Astrocyte of the hippocampus (primary cell): ENCODE measurements at places on chromosomes 11 and 22.

DNA sequence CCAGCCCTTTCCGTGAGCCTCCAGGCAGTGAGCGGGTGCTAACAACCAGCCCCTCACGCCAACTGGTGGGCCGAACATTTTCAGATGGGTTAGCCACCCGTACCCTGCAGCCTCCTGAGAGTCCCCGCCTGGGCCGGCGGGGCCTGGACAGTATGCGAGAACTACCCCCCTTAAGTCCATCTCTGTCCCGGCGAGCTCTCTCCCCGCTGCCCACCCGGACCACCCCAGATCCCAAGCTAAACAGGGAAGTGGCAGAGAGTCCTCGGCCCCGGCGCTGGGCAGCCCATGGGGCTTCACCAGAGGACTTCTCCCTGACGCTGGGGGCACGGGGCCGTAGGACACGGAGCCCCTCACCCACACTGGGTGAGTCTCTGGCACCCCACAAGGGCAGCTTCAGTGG is 20.6 kb downstream of the PHLDB1 start:
- DNase-seq, result no peak

DNA sequence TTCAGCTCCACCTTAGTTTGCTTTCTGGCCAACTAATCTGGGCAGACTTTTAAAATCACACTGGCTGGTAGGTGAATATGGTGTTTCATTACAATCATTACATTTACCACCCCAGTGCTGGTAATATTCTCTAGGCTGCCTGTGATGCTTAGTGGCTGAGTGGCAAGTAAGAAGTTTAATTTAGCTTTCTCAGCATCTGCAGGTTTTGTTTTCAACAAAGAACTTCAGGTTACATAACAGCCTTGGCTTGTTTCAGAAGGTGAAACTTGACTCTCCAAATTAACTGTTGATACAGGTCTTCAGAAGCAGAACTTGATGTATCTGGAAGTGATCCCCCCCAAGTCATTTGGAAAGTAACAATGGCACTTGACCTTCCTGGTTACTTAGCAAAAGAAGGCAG is 423.3 kb upstream of the CCDC90B start:
- no peak for DNase-seq

DNA sequence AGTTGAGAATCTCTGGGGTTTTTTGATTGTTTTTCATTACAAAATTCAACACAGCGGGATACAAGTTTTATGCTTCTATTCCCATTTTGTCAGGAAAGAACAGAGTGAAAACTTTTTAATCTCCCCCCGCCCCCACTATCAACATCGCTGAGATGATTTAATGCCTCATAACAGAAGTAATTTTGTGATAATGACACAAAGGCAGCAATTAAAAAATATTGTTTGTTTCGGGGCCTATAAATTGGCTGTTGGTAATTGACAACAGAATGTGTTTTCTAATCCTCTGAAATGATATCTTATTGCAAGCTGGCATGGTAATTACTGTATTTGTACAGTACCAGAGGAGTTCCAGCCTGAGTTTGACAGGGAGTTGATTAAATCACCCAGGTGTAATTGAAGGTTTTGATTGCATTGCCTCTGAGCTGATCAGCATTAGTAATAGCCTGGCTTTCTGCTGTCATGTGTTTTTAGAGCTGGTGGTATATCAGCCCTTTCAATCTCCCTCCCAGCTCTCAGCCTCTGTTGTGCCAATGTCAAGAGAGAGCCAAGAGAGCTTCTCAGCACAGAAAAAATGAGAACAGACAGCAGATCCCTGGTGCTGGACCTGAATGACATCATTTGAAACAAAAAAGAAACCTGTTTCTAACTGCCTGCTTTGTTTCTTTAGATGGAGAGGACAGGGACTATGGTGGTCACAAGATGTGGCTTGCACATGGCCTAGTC is 265.1 kb downstream of the FAM76B start:
- no peak for DNase-seq

- DNase-seq, result no peak
Measured at GRCh38 chr22:44269117-44269498, 43.6 kb downstream of the SHISAL1 start.

GRCh38 chr11:106642331-106642730 is 375.9 kb downstream of the GUCY1A2 start:
- no peak for DNase-seq

- no peak for DNase-seq
Measured at GRCh38 chr22:20282901-20283673, 15.0 kb upstream of the RTN4R start.

GRCh38 chr22:40347300-40347699 is 1.0 kb downstream of the ADSL start:
- no peak for DNase-seq

- DNase-seq, result no peak
Measured at GRCh38 chr11:6391537-6392134, 1.4 kb downstream of the SMPD1 start.

GRCh38 chr11:44096360-44097185 is 1.1 kb downstream of the EXT2 start:
- peak; percentile 16 for DNase-seq

DNA sequence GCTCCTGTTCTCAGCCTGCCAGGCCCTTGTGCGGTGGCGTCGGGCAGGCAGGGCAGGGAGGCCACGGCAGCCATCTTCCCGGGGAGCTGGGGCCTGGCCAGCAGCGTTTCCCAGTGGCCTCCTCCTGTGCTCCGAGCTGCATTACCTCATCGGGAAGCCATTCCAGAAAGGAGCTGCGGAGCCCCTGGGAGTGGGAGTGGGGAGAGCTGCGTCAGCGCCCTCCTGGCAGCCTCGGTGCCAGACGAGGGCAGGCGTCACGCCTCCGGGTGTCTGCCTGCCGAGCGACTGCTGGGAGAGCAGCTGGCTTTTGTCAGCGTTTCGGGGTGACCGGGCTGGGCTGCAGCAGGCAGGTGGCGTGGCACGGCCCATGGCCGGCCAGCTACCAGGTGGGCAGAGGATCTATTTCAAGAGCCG is 30.9 kb upstream of the WNT7B start:
- DNase-seq, result peak; percentile 98

DNA sequence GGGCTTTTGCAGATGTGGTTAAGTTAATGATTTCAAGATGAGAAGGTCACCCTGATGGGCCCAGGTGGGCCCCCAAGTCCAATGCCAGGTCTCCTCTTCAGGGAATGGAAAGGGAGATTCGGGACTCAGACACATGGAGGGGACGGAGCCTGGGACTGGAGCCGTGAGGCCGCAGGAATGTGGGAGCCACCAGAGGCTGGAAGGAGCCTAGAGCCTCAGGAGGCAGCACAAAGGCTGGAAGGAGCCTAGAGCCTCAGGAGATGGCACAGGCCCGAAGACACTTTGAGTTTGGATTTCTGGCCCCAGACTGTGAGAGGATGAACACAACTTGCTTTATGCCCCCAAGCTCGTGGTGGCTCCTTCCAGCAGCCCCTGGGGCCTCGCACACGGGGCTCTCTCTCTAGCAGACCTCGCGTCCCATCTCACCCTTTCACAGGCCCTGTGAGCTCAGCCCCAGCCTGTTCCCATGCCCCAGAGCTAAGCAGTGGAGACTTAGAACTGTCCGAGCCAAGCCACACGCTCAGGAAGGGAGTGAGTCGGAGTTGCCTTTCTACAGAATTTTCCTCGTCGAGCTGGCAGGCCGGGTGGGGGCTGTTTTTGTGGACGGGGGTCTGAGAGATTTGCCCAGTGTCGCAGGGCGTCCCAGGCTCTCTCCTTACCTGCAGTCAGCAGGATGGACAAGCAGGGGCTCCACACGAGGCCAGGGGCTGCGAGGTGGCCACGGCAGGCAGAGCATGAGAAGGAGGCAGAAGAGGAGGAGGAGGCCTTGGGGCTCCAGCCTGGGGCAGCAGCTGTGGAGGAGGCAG is 937.6 kb downstream of the BRD1 start:
- DNase-seq, result no peak

GRCh38 chr11:34616830-34617504 is 3.9 kb upstream of the EHF start:
- DNase-seq, result no peak

- no peak for DNase-seq
Measured at GRCh38 chr11:77503006-77503405, 29.1 kb upstream of the PAK1 start.

DNA sequence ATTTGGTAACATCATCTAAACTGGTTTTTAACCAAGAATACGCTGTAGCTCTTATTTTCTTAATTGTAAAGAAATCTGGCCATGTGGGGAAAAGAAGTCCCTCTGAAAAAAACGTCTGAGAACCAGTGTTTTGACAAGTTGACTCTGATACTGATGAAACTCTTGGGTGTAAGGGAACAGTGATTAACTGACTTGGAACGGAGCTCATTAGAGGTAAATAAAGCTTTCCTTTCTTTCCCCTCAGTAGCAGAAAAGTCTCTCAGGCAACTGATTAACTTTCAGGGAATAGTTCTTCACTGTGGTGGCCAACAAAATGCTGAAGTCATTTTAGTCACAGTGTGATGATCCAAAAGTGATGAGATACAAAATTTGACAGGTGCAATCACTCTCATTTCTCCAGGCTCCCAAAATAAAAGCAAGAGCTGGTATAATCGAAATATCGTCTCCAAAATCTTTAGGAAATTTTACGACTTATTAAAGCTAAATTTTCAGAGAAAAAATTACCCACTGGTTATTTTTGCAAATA is 52.3 kb downstream of the SLC36A4 start:
- DNase-seq, result peak; percentile 39

DNA sequence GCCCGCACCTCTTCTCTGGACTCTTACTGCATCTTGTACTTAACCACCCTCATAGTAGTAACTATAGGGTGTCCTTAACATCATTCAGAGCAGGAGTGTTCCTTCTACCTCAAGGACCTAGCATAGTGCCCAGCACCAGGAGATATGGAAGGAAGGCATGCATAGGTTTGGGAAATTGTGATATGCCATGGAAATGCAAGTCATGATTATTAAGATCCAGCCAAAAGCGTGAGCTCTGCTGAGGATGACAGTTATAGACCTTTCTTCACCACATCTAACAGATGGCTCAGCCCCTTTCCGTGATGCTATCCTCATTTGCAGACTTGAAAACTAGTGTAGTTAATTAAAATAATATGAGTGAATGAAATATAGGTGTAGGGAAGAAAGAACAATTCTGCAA is 746.1 kb downstream of the NTM start:
- DNase-seq, result no peak

GRCh38 chr11:45687836-45688235 is 22.4 kb upstream of the CHST1 start:
- no peak for DNase-seq

DNA sequence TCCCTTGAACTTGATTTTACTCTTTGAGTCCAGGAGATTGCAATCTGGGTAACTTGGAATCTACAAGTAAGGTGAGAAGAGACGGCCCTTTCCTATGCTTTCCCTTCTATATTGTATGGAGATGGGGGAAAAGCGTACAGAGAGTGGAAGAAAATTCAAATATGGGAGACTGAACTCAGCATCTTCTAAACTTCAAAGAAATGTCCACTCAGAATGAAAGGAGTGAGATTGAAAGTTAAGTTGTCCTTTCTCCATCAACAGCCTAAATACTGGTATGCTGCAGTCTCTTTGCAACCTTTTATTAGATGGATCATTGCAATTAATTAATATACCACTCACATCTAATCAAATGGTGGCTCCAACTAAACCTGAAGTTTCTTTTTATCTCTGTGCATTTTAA is 6.4 kb upstream of the EXPH5 start:
- DNase-seq, result no peak

DNA sequence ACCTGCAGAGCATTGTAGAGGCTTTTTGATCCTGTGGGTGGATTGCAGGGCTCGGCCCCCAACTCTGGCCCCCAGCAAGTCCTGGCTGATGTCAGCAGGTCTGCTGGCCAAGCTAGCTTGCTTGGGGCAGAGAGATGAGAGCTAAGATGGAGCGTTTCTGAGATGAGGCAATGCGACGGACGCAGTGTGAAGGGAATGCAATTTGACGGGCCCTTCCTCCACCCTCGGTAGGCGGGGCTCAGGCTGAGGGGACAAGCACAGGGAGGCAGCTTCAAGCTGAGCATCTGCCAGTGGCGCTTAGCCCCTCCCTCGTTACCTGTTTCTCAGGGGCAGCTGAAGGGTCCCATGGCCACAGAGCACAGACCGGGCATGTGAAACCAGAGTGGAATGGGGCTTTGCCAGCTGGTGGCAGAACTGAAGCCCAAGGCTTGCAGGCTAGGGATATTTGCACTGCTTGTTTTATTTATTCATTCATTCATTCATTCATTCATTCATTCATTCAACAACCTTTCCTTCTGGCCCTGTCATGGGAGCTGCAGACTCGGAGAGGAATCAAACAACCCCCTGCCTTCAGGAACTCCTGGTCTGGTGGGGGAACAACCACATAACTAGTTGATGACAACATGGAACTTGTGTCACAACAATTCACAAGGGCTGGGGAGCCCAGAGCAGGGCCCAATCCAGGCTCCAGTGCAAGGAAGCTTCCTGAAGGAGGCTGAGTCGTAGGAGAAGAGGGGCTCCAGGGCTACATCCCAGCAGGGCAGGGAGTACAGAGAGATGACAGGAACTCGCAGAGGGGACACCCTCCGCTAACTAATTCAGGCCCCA is 66.8 kb downstream of the THAP12 start:
- peak; percentile 59 for DNase-seq

- peak; percentile 32 for DNase-seq
Measured at GRCh38 chr11:65301491-65302329, 13.0 kb upstream of the CDC42EP2 start.

DNA sequence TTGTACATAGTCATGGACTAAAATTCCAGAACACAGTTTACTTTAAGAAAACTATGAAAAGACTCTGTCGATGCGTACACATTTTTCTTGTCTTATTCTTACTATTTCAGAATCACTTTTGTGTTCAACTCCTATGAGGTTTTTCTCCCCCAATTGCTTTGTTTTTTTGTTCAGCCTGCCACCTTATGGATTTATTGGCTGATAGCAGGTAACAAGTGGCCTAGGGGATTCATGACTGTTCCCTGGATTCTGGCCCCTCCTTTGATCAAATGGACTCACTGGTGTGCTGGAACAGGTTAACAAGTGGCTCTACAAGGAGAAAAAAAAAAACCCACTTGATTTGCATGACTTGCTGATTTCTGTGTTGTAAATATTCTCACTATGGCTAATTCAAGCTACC is 10.6 kb downstream of the MMP20 start:
- DNase-seq, result no peak

DNA sequence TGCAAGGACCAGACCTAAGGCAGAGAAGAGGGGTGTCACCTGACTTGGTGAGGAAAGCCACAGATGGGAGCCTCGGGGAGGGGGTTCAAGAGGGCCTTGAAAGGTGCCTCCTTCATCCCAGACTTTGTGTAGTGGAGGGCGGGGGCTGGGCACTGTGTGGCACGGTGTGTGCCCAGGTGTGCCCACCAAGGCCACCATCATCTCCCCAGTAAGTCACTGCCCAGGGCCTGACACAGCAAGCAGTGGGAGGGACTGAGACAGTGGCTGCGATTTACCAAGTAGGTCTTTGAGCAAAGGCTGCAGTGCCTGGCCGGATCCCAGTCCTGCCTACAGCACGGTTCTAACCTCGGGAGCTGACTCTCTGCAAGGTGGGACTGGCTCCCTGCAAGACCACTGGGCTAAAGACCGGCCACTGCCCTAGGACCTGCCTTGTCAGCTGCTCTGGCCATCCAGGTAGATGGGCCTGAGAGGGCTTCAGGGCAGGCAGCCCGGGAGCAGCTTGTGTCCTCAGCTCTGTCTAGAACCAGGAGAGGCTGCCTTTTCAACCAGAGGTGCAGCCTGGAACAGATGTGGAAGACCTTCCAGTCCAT is 1.4 kb downstream of the OSM start:
- no peak for DNase-seq

GRCh38 chr11:1201395-1202153 is 21.3 kb upstream of the MUC5B start:
- DNase-seq, result no peak
